EL (cell line): ENCODE measurements at places on chromosomes 1 and 21.

DNA sequence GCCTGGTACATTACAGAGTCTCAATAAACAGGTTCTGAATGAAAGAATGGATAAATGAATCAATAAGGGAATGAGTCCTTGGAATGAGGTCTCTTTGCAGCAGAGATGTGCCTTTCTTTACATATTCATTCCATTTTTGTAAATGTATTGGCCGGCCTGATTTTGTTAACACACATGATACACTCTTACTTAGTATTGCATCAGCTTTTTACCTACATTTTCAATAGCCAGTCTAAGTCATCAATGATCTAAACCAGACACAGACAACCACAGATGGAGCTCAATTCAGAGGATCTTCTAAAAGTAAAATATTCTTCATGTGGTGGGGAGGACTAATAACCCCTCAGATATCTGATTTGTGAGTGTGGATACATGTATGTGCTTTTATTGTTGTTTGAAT is 653.1 kb downstream of the LMO4 start:
- no peak for DNase-seq

DNA sequence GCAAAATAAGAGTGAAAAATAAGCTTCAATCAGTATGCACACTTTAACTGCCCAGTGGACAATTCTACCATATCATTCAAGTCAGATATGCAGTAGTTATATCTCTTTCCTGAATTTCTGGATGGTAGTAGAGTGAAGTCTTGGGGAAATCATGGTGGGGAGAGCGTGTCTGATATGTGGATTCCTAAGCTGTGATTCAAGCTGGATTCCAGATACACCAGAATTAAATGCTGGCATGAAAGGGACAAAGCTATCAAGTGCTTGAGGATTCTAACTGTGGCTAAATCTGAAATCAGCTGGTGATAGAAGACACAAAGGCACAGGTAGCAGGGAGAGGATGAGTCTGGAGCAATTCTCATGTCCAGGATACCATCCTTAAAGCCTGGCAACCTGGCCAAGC is 323.5 kb downstream of the DUSP10 start:
- peak; percentile 70 for DNase-seq

GRCh38 chr21:45528028-45528705 is 14.1 kb downstream of the SLC19A1 start:
- no peak for DNase-seq

- no peak for DNase-seq
Observed at GRCh38 chr1:230979952-230980351, 1.1 kb downstream of the ARV1 start.

GRCh38 chr1:167587872-167588271 is 34.3 kb upstream of the CREG1 start:
- DNase-seq = no peak

DNA sequence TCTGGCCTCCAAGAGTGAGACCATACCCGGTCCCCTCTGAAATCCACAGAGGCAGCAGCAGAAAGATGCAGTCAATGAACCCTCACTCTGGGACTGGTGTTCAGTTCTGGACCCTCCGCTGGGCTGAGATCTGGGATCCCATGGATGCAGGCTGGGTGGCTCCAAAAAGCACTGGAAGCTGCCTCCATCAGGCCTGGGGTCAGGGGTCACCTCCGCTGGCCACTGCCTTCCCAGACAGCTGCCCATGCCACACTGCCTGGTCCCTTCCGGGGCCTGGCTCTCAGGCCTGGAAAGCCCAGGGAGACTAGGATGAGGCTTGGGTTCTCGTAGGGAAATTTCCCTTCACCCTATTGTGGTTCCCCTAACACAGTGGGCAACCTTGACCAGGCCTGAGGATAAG is 21.4 kb upstream of the PADI4 start:
- no peak for DNase-seq

GRCh38 chr1:42886800-42887199 is 40.4 kb downstream of the ZNF691 start:
- DNase-seq = no peak

DNA sequence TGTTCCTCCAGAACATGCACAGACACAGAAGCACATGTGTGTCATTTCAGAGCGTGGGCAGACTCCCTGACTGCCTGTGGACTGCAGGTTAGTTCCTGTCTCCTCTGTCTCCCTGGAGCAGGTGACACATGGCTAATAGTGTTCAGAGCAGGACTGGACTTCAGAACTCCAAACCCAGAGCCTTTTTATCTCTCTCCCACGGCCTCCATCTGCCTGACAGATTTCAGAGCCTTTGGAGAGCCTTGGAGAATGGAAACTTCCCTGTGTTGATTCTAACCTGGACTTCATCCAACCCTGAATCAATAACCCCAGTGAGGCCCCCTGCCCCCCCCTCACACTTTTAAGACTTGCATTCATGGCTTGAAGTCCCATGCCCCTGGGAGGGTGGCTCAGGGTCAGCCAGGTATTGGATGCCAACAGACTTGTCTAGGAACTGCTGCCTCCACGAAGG is 44.4 kb downstream of the C1orf198 start:
- DNase-seq = no peak

GRCh38 chr1:23444596-23445390 is 20.2 kb upstream of the TCEA3 start:
- DNase-seq = no peak

- peak; percentile 4 for DNase-seq
Observed at GRCh38 chr1:13699510-13699909, 478 bp upstream of the PRDM2 start.

DNA sequence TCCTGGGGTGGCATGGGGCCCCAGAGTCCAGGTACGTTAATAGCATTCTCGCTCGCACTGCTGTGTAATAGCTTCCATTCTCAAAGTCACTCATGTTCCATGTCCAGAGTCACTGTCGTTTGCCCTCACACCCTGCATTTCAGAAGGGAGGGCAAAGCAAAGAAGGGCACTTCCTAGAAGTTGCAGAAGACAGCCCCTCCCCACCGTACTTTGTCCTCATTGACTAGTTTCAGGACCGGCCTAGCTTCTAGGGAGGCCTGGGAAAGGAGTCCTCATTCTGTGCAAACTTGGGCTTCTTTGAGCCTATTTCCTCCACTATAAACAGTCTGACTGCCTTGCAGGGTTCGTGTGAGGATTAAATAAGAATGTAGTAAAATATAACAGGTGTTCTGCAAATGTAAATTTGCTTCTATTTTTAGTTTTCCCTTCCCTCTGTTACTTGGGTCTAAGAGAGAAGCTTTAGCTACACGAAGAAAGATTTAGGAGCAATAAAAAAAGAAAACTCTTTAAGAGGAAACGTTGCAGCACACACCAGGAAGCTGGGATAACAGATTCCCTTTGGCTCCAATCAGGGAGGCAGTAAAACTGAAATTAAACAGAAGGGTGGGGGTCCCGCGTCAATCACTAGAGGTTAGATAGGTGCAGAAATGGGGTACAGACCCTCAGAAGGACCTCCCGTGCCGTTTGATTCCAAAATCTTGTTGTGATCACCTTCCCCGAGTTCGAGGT is 40.1 kb downstream of the ACTL8 start:
- DNase-seq = no peak

DNA sequence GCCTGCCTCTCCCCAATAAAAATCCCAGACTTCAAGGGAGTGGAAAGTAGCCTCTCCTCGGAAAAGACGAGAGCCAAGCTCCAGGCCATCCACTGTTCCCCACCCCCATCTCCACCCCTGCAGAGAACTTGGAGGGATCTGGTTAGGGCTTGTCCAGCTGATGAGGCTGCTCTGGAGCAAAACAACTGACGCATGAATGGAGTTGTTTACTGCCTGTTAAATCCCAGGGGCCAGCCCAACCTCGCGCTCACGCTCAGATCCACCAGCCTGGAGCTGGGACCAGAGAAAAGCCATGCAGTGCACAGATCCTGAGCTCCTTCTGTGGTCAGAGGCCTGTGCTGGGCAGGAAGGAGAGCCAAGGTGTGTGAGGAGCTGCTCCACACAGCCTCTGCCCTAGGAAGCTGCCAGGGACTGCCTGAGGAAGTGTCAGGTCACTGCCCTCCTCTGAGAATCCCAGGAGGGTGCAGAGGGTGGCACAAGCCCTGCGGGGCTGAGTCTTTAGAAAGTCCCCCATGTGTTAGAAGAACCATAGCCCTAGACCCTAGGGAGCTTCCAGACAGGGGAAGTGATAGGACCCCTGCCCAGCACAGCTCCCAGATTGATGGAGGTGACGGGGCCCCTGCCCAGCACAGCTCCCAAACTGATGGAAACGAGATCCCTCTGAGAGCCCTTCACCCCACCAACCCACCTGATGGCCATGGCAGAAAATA is 109.0 kb upstream of the IPO9 start:
- peak; percentile 37 for DNase-seq

GRCh38 chr1:30406996-30407864 is 316.2 kb downstream of the MATN1 start:
- DNase-seq = no peak

DNA sequence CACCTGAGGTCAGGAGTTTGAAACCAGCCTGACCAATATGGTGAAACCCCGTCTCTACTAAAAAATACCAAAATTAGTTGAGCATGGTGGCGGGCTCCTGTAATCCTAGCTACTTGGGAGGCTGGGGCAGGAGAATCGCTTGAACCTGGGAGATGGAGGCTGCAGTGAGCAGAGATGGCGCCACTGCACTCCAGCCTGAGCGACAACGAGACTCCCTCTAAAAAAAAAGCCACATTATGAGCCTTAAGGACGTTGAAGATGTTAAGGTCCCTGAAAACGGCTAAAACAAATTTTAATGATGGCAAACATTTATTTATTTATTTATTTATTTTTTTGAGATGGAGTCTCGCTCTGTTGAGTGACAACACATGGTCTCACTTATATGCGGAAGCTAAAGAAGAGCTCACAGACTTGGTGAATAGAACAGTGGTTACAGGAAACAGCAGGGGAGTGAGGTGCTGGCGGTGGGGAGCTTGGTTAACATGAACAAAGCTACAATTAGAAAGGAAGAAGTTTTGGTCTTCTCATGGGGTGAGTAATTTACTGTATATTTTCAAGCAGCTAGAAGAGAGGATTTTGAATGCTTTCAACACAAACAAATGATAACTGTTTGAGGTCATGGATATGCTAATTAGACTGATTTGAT is 47.1 kb downstream of the TCP10L start:
- no peak for DNase-seq

DNA sequence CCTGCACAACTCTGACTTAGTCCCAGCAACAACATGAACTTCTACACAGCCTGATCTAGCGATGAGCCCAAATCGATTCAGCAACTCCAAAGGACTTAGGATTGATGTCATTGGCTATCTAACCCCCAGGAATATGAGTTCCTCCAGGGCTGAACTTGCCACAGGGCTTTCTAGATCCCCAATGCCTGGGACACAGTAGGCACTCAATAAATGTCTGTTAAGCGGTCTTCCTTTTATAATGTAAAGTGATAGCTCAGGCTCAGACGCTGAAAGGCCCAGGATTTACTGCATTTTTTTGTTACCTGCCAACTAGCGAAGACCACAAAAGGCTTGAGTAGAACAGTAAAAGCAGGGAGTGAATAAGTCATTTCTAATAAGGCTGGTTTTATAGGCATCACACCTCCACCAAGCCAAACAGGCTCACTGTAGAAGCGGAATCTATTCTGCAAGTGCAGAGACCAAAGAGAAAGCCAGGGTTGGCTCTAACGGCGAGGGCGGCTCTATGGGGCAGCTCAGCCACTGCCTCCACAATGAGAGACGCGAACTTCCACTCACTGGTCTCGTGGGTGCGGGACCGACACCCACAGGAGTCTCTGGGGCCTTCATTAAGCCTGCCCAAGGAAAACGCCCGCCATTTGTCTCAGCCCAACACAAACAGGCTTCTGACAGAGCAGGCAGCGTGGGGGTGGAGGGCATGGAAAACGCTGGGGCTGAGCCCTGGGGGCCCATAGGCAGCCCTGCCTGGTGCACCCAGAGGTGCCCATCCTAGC is 52.0 kb downstream of the HLCS start:
- no peak for DNase-seq

GRCh38 chr1:99005537-99005942 is 879 bp upstream of the PLPPR5 start:
- DNase-seq = no peak

- DNase-seq = no peak
Observed at GRCh38 chr1:184166485-184166884, 115.0 kb downstream of the TSEN15 start.

DNA sequence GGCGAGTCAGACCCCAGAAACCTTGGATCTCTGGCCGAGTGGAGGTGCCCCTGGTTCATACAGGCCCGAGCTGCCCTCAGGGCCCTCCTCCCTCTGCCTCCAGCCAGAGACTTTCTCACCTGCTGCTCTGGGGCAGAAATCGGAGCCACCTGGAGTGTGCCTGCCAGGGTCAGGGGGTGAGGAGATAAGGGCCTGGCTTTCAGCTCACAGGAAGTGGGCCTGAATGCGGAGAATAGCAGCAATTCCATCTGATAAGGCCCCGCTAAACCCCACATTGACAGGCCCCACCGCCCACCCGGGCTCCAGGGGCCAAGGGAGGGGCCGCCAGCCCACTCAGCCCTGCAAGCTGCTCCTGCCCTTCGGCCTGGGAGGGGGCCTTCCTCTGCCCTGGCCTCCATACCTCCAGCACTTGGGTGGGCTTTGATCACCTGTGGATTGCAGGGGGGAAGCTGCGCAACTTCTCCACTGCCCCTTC is 123.7 kb upstream of the ARHGEF16 start:
- no peak for DNase-seq

- DNase-seq = no peak
Observed at GRCh38 chr1:33442141-33442540, 11.2 kb upstream of the PHC2 start.

DNA sequence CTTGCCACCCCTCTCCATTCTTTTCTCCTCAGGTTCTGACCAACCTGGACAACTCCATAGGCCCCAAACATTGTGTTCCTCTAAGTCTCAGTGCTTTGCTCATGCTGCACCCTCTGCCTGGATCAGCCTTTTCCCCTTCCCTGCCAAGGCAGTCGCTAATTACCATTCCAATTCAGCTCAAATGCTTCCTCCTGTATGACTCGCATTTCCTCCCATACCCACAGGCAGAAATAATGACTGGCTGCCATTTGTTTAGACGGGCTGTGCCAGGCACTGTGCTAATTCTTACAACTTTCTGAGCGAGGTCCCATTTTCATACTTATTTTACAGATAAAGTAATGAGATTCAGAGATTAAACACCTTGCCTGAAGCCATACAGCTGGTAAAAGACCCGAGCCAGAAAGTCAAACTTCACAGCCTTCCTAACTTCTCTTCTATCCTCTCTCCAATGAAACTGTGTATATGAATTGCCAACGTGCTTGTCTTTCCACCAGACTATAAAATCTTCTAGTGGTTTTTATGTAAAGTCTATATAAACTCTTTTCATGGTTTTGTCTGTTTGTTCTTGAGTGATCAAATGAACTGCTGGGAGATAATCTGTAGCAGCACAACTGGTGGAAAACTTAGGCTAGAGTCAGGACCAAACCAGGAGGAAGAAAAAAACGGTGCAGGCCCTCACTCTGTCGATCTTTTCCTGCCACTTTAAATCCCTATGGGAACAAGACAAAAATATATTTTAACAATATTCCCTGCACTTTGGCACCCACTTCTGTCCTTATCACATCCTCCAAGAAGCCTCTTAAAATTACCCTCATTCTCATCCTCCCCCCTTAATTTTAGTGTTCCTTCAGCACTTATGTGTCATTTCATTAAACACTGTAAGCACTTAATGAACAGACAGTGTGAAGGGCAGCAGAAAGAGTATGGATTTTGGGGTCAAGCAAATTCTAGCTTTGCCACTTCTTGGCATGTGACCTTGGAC is 33.7 kb downstream of the RAB3B start:
- DNase-seq = peak; percentile 56
